ENCODE measurements at places on chromosomes 7 and 10.

DNA sequence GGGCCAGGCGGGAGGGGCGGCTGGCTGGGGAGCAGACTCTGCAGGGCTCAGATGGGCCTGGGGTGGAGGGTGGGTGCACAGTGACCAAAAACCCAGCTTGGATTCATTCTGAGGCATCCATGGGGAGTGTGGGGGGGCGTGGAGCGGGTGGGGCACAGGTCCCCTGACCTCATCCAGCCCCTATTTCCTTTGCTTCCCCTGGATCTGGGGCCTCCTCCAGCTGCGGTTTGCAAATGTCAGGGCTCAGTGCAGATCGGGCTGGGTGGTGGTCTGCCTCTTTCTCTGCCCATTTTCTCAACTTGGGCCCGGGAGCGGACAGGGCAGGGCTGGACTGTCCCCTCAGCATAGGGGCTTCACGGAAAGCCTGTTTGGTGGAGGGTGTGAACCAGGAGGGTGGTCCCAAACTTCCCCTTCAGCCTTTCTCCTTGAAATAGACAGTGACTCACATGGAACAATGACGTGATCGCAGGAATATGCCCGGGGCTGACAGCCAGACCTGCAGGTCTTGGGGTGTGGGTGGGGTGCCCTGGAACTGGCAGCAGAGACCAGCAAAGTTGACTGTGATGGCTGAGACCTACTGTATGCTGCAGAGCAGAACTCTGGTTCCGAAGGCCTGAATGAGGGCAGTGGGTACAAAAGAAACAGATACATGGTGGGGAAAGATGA lies 72.9 kb upstream of the PODXL start:
- no peak for DNase-seq

- DNase-seq: no peak
Observed at GRCh38 chr7:54827734-54828133, 68.7 kb upstream of the SEC61G start.

GRCh38 chr10:15841696-15842095 lies 18.6 kb downstream of the MINDY3 start:
- DNase-seq: no peak

DNA sequence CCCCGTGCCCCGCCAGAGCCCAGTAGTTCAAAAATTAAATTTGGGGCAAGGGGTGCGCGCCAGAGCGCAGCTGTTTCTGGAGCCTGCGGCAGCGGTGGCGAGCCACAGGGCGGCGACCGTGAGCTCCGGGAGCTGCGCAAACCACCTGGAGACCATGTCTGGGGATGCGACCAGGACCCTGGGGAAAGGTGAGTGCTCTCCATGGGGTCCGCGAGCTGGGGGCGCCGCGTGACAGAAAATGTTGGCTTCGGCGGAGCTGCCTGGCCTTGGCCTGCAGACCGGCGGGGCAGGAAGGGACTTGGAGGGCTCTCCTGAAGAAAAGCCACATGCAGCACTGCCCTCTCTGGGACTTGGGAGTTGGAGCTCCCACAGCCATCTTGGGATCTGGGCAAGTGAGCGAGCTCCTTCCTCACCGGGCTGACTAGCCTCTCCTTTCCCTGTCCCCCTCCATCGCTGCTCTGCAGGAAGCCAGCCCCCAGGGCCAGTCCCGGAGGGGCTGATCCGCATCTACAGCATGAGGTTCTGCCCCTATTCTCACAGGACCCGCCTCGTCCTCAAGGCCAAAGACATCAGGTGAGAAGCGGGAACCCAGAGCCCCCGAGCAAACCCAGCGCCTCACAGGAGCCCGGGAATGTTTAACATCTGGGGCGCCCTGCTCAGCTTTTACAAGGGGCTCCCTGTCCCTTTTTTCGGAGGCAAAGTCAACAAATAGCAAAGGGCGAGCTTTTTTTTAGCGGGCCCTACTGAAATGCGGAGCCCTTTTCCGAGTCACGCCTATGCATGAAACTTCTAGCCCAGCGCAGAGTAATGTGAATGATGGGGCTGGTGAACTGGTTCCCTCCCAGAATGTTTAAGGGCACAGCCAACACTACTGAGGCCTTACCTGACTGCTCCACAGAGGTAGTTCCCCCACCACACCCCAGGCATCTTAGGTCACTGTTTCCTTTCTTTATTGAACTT lies 6.1 kb downstream of the GSTO2 start:
- DNase-seq: no peak

DNA sequence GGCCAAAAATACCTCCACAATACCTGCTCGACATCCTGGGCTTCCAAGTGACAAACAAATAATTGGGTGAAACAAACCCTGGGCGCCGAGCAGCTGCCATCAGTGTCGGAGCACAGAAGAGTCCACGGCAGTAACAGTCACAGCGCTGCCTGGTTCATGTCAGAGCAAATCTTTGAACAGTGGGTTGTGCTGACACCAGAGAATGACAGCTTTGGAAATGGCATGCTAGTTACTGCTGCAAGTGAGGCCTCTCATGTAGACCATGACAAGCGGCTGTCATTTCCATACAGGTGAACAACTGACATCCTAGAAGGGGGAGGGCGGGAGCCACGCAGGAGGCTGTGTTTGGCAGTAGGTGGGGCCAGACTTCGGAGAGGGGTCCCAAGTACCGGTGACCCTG lies 420.5 kb upstream of the GALNT17 start:
- no peak for DNase-seq

Measured in NCI-H446 (cell line).